ENCODE measurements at places on chromosomes 11 and 22.

DNA sequence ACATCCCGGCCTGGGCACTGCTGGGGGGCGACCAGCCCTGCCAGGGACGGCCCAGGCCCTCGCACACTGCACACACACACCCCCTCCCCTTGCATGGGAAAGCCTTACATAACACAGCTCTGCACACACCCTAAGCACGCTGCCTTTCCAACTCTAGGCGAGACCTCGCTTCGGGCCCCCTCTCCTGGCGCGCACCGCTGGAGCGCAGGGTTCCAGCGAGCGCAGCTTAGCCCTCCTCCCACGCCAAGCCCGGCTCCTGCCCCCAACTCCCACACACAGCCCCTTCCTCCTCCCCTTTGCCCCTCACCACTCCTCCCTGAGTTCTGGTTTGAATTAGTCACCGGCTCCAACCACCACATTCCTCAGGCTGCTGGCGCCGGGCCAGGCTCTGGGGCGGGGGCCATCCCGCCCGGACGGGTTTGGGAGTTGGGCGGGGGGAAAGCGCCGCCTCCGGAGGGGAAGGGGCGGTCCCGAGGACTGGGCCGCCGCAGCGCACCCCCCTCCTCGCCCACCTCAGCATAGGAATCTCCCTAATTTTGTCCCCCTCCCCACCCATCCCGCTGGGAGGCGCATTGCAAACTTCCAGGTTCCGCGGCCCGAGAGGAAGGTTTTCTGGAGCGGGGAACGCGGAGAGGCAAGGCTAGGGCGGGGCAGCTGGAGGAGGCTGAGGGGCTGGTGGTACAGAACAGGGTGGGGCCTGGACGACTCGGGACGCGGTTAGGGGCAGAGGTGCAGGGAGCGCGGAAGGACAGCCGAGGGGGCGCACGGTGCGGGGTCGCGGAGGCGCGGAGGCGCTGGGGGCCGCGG lies 966 bp downstream of the AHNAK start:
- DNase-seq: peak; percentile 97

- DNase-seq: no peak
Measured at GRCh38 chr11:2380807-2381350, 3.8 kb downstream of the CD81 start.

DNA sequence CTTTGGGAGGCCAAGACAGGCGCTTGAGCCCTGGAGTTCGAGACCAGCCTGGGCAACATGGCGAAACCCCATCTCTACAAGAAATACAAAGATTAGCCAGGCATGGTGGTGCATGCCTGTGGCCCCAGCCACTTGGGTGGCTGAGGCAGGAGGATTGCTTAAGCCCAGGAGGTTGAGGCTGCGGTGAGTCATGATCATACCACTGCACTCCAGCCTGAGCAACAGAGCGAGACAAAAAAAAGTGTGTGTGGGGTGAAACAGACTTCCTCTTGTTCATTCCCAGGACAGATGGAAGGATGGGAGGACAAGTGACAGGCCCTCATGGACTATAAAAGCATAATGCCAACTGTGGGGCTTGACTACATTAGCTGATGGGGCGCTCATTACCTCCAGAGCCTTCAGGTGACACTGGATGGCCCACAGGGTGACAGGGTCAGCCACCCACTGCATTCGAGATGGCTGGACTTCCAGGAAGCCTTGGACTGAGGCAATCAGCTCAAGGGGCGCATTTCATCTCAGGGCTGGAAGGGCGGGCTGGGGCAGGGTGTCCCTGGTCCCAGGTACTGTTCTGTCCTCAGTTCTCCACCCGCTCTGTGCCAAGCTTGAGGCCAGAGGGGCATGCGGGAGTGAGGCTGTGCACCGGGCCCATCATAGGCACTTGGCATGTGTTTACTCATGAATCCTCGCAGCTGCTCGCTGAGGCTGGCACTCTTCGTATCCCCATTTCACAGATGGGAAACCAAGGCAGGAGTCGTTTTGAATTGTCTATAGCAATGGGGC lies 12.5 kb downstream of the NPTXR start:
- peak; percentile 37 for DNase-seq

- DNase-seq: no peak
Measured at GRCh38 chr11:108562746-108563581, 30.6 kb downstream of the EXPH5 start.

- peak; percentile 70 for DNase-seq
Measured at GRCh38 chr11:72831521-72832300, 17.5 kb downstream of the ATG16L2 start.

GRCh38 chr22:41696703-41697102 lies 2.6 kb upstream of the MEI1 start:
- no peak for DNase-seq

DNA sequence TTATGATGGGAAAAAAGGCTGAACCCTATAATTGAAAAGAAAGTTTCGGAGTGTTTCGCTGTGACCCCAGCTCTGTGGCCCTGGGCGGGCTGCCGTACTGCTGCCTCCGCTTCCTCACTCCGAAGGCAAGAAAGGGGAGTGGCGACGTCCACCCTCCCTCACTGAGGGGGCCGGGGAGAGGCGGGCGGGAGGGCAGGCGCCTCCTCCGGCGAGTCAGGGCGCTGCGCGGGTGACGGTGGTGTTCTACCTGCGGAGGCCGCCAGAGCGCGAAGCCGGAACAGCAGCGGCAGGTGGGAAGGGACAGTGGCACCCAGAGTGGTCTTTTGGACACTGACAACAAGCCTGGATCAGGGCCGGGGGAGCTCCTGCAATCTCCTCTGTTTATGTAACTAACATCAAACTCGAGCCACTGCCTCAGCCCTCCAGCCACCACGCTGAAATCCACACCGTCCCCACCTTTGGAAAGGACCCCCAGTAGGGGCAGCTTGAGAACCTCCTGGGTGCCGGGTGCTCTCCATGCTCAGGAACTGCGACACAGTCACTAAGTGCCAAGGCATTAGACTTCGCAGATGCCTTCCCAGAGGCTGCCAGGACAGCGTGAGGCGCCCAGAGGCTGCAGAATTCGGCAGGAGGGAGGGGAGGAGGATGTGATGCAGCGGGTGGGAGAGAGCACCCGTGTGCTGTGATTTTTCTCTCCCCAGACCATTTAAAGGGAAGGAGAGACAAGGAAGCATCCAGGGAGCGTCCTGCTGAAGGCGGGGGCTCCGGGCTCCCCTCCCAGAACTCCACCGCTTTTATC lies 25.5 kb downstream of the BID start:
- DNase-seq: no peak

- peak; percentile 8 for DNase-seq
Measured at GRCh38 chr11:1202776-1203504, 19.9 kb upstream of the MUC5B start.

DNA sequence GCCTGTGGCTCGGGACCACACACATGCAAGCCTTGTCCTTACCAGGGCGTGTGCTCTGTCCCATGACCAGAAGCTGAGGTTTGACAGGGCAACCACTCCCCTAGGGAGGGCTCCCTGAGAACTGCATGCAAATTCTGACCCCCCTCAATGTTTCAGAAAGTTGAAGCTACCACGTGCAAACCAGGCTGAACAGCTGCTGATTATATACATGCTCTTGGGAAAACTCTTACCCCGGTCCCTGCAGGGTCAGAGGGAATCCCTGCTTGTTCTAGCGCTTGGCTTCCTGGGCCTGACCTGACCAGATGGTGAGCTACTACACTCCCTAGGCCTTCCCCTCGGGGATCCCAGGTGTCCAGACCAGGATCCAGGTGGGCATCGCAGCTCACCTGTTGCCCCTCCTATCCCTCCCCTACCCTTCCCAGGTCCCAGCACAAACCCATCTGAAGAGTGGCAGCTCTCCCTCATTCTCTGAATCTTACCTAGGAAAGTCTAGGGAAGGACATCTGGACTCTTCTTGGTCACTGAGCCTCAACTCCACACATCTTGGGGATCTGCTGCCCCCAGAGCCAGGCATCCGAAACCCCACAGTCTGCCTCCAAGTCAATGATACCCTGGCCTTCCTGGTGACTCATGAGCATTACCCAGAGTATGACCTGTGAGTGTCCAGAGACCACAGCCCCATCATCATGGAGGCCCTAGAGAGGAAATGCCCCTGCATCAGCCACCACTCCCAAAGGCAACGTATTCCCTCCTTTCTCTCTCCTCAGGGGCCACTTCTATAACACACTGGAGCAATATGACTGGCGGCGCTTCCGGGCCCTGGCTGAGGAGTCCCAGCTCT lies 61.5 kb downstream of the BTG4 start:
- no peak for DNase-seq

DNA sequence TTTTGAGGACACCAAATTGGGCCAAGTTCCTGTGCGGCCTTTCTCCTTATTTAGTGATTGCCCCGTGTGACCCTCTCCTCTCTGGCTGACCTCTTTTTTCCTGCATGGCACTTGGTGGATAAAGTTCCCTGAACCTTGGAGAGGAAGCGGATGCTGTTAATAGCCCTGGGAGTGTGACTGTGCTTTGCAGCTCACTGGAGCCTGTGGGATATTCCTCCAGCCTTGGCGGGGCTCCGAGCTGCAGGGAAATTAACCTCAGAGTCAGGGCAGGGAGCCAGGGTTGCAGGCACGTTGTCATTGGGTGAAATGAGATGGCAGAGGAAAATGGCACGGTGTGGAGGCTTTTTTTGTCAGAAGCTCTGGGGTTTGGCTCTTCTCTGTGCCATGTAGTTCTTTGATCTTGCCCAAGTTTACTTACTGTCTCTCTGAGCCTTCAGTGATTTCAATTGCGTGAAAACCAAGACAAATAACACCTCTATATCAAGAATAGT lies 965 bp downstream of the OR9Q1 start:
- peak; percentile 52 for DNase-seq

GRCh38 chr11:65047581-65048422 lies 6.8 kb downstream of the SAC3D1 start:
- DNase-seq: no peak

DNA sequence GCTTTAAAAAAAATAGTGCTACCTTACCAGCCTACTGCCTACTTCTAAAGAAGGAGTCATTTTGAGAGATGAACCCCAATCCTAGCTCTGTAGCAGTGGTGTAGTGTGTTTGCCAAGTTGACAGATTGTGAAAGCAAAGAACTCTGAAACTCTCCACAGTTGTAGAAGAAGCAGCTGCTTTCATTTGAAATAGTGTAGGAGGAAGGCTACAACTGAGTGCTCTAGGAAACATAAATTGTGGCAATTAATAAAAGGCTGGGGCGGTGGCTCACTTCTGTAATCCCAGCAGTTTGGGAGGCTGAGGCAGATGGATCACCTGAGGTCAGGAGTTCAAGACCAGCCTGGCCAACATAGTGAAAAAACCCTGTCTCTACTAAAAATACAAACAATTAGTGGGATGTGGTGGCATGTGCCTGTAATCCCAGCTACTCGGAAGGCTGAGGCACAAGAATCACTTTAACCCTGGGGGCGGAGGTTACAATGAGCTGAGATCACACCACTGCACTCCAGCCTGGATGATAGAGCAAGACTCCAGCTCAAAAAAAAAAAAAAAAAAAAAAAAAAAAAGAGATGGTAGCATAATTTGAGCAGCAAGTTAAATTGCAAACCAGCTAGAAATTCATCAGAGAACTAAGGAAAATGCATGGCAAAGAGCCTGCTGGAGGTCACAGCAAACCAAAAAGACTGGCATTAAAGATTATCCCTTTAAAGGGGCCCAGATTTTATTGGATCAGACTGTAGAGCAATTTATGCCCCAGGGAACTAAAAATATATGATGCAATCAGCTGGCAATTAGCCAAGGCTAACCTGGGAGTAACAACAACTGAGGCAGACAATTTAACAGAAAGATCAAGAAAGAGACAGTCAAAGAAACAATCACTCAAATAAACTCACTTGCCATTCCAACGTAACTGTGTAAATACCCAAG lies 112.6 kb downstream of the LUZP2 start:
- no peak for DNase-seq

DNA sequence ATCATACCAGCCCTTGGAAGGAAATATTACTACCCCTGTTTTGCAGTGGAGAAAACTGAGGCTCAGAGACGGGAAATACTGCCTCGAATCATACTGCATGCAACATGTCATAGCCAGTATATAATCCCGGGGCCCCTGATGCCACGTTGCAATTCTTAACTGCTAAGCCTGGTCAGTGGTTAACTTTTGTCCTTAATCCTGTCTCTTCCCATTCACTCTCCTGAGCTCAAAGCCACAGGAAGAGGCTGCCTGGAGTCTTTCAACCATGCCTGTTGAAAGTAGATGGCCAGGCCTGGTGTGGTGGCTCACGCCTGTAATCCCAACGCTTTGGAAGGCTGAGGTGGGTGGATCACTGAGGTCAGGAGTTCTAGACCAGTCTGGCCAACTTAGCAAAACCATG lies 166.6 kb downstream of the MIAT start:
- DNase-seq: no peak

DNA sequence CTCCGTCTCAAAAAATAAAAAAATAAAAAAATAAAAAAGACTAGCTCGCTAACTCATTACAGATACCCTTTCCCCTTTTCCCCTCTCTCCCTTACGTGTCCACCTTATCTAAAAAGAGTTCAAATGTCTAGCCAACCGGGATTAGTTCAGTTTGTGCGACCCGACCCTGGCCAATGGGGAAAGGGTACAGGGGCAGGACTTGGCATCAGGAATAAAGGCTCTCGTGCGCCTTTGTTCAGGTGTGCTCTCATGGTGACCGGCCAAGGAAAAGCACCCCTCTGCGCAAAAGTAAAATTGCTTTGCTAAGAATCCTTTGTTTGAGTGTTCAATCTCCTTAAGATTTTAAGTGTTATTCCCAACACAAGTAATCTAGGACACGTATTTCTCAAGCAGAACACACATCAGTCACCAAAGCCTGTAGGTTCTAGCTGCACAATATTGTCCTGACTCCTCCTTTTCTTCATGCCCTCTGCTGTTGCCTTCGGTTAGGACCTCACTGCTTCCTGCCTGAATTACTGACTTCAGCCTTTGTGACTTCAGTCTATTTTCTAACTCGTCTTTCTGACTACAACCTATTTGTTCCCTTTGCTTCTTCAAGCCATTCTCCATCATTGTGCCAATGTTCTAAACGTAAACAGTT lies 20.7 kb upstream of the CECR2 start:
- no peak for DNase-seq

GRCh38 chr11:130087294-130087926 lies 17.7 kb downstream of the APLP2 start:
- no peak for DNase-seq

DNA sequence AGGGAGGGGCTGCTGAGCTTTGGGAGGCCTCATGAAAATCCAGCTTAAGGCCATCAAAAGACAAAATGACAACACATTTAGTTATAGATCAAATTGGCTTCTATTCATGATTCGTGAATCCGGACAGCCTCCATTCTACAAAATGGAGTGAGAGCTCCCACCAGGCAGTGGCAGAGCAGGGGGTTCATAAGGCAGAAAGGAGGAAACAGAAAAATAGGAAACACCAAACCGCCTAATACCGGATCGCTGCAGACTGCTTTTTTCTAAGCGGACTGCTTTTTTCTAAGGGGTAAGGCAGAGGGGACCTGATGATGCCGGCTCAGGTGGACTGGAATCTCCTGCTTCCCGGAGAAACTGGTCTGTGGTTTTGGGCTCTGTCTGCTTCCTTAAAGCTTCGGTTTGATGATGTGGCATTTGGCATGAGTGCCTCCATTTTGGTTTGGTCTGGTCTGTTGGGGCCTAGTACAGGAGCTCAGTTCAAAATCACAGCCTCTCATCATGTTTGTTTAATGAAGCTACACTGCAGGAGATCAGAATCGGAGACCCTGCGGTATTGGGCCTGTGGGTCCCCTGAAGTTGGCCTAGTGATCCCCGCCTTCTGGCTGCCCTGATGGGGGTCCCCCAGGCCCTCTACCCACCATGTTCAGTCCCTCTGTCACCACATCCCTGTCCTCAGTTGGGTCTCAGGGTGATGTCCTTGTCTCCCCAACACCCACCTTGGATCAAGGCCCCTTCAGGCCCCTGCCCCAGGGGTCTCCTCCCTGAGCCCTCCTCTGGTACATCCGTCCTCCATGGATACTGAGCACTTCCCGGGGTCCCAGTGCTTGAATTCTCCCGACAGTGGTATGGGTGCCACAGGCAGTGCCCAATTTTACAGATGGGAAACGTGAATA lies 1.2 kb downstream of the ALDH3B1 start:
- DNase-seq: no peak

Measured in astrocyte of the spinal cord (primary cell).